Activated effector memory CD4-positive, alpha-beta T cell treated with Interleukin-2 at 50 U/mL for 16 hours (primary cell): ENCODE measurements at places on chromosomes 4 and X.
A peak's percentile ranks its signal among the peaks of the same experiment; 100 is the strongest.

DNA sequence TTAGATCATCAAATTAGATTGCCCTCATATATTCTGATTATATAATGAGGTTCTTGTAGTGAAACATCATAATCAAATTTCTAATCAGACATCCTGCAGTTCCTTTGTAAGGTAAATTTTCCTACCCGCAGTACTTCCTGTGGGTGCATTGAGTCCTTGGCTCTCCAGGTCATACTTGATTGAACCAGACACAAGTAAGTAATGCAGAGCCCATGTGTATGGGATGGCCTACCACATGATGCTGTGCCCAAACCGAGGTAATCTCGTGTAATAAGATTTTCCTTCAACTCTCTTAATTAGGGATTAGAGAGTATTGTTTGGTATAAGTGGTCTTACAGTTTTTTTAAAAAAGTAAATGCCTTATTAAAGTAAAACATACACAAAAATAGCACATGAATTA, 1841.8 kb downstream of the PCDH7 start:
- no peak for DNase-seq

DNA sequence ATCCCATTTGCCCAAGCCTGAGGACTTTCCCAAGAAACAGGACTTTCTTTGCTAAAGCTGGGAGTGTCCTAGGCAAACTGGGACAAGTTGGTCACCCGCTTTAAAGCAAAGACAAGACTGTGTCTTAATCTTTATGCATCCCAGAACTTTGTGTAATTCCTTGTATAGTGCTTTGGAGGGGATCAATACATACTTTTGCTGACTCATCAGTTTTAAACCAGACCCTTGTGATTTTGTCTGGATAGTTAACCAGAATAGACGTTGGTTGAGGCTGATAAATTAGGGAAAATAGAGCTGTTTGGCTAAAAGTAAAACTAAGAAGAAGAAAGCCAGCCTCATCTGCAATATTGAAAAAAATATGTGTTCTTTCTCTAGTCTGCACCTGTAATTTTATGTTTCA, 82.8 kb downstream of the IL1RAPL1 start:
- no peak for DNase-seq

- no peak for DNase-seq
Measured at GRCh38 chr4:141548791-141549190, 87.6 kb upstream of the IL15 start.

DNA sequence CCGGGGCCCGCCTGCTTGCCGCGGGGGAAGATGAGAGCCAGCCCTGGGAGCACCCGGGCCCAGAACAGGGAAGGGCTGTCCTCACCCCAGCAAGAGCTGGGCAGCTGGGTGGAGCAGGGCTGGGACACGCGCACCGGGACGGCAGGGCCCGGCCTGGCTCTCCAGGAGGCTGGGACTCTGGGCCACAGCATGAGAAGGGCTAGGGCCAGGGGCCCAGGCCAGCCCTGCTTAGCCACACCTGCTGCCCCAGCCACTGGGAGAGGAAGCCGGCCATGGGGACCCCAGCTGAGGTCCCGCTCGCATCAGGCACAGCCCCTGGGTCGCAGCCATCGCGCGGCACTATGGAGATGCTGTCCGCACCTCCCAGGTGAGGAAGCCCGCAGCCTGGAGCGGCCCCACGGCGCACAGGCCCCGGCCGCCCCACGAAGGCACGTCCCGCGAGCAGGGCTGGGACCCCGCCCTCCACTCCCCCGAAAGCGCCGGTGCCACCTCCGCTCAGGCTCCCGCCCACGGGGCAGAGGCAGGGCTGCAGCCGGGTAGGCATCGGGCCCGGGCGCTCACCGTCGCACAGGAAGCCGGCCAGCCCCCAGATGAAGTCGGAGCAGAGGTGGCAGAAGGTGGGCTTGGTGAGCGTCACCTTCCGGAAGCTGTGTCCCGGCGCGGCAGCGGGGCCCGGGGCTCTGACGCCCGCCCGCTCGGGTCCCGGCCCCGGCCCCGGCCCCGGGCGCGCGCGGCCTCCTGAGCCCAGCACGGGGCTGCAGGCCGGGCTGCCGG, 531 bp downstream of the DGKQ start:
- peak; percentile 44 for DNase-seq
